Effector memory CD4-positive, alpha-beta T cell (primary cell): ENCODE measurements at places on chromosomes 1 and 21.

DNA sequence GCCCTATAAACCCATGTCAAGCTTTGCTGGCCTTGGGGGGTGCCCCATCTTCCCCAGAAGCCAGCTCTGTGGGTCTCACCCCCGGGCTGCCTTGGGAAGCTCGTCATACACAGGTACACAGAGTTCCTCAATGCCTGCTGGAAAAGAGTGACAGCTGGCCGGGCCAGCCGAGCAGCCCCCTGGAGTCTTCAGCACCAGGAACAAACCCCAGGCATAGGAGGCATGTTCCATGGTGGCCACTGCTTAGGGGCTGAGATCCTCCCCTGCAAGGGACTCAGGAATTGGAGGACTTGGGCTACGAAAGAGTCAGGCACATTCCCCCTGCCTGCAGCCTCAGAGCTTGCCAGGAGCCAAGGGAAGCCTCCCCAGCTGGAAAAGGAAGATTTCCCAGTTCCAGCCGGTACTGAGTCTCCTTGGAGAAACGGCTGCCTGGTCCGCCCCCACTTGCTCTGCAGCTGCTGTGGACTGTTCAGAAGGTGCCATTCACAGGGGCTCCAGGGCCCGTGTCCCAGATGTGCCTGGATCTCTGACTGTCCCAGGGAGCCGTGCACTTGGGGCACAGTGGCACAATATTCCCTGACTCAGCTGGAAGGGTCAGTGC lies 89.5 kb downstream of the STUM start:
- DNase-seq = no peak

DNA sequence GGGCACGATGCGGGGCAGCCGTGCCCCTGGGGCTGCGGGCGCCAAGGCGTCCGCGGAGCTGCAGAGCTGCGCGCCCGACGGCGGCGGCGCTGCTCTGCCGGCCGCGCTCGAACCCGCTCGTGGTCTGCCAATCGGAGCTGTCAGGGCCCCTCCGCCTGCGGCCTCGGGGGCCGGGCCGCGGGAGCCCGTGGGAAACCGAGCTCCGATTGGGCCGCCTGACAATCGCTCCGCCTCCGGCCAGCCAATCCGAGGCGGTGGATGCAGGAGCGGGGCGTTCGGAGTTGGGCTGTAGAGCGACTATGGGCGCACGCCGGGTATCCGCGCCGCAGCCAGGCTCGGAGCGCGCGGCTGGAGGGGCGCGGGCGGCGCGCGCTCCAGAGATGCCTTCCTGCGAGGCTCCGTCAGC lies 100.5 kb upstream of the SOD1 start:
- peak; percentile 81 for DNase-seq

GRCh38 chr1:19045898-19046880 lies 89.7 kb upstream of the IFFO2 start:
- no peak for DNase-seq

DNA sequence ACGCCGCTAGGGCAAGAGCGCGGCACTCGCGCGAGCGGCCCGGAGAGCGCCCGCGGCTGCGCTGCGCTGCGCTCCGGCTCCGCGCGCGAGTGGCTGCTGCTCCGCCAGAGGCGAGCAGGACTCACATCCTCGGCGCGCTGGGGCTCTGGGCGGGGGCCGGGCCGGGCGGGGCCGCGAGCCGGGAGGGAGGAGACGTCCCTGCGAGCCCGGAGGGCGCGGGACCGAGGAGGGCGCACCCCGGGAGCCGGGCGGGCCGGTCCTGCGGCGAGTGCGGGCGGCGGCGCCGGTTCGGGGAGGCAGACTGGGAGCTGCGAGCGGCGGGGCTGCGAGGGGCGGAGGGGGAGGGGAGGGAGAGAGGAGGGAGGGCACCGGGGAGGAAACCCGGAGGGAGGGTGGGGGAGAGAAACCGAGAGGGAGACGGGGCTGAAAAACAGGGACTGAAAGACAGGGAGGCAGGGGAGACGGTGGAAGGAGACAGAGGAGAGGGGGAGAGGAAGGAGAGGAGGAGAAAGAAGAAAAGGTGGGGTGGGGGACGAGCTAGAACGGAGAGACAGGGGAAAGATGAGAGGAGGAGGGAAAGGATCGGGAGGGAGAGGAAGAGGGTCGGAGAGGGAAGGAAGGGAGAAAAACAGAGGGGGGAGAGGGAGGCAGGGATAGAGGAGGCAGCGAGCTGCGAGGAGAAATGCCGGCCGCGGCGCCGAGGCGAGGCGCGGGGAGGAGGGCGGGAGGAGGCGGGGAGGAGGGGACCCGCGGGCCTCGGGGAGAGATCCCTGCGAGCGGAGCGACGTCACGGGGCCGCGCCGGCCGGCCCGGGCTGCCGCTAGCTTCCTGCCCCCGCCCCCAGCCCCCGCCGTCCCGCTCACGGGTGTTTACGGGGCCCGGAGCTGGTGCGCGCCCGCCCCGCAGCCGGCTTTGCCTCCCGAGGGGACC lies at the start of gene CAMK2N1:
CAMK2N1 (minus strand) TSS at position 684 of the 930 bp plus-strand sequence. CDS start 831 bp downstream, outside the sequence.
- peak; percentile 30 for DNase-seq

- no peak for DNase-seq
Measured at GRCh38 chr1:222815440-222815765, 564 bp downstream of the DISP1 start.
